ENCODE measurements at places on chromosomes 5 and 9. TPM values are rescaled to one million over a fixed set of nuclear protein-coding genes. Genes with fewer than 3 reads are reported as not detected.

The PKD2L2 gene
- 0.03 TPM for total RNA-seq

The LRRC14B gene
- not detected for total RNA-seq

The SLCO6A1 gene
- total RNA-seq: not detected

The HCN1 gene
- total RNA-seq: not detected

The CTXN3 gene
- not detected for total RNA-seq

The MAMDC2 gene
- 0.25 TPM for total RNA-seq

The TUSC1 gene
- 4.8 TPM for total RNA-seq

The SMIM33 gene
- not detected for total RNA-seq

The MAMDC4 gene
- total RNA-seq: 4.1 TPM

The BRIX1 gene
- 56.7 TPM for total RNA-seq

The DUSP1 gene
- total RNA-seq: 254 TPM

The C5orf52 gene
- not detected for total RNA-seq

The SGCD gene
- 3.7 TPM for total RNA-seq

The AIF1L gene
- total RNA-seq: 1.3 TPM

The CD180 gene
- total RNA-seq: not detected

The SLC6A19 gene
- not detected for total RNA-seq

The SPINK4 gene
- not detected for total RNA-seq

The FOXI1 gene
- total RNA-seq: not detected

The DNAJC25 gene
- 13.0 TPM for total RNA-seq

The C9 gene
- total RNA-seq: not detected

The MYOT gene
- not detected for total RNA-seq

The ANKRD34B gene
- 0.07 TPM for total RNA-seq

The ICE1 gene
- 22.7 TPM for total RNA-seq

The KIAA0825 gene
- total RNA-seq: 0.41 TPM

The SLC28A3 gene
- not detected for total RNA-seq

The TMEM252 gene
- not detected for total RNA-seq

The TSSK1B gene
- total RNA-seq: not detected

The C8G gene
- total RNA-seq: 1.9 TPM

The GRM6 gene
- total RNA-seq: not detected

The ARL15 gene
- total RNA-seq: 4.3 TPM

The TCOF1 gene
- total RNA-seq: 76.5 TPM

The CYLC2 gene
- total RNA-seq: not detected

The NR5A1 gene
- not detected for total RNA-seq

The TDRD7 gene
- total RNA-seq: 11.1 TPM

The GZMA gene
- not detected for total RNA-seq

The ANKRD18B gene
- total RNA-seq: 6.0 TPM

The TMC1 gene
- total RNA-seq: 0.05 TPM

The LMBRD2 gene
- total RNA-seq: 1.2 TPM

The PRLR gene
- 0.13 TPM for total RNA-seq

The GARNL3 gene
- total RNA-seq: 2.3 TPM

The PRSS3 gene
- 11.1 TPM for total RNA-seq

The HTR1A gene
- total RNA-seq: not detected

The SLC6A7 gene
- total RNA-seq: not detected

The ANKHD1 gene
- 42.8 TPM for total RNA-seq

The IL5 gene
- total RNA-seq: not detected

The HEXB gene
- total RNA-seq: 125 TPM

The ITK gene
- total RNA-seq: 0.19 TPM

The GABBR2 gene
- total RNA-seq: 0.50 TPM

The PLPP7 gene
- 0.05 TPM for total RNA-seq

The EQTN gene
- total RNA-seq: not detected

The SNCAIP gene
- 0.05 TPM for total RNA-seq

The MAST4 gene
- 1.2 TPM for total RNA-seq

The PCA3 gene
- total RNA-seq: not detected

Data from A549 treated with CpdA at 1 μM for 4 hours (cell line).